ENCODE measurements at places on chromosomes 4 and X. TPM values are rescaled to one million over a fixed set of nuclear protein-coding genes. Genes with fewer than 3 reads are reported as not detected.

DNA sequence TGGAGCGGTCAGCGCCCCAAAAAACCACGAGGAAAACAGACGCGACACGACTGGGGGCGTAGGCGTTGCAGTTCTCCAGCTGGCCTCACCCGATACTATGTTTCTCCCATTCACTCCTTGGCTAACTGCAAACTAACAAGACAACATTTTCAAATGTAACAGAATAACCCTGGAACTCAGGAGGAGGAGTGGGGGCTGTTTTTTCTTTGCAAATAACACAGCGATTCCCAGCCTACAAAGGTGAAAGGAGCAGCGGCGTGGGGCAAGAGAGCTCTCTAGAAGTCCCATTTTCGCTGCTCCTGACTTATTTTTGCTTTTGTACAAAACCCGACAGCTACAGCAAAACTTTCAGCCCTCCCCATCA, 1.6 kb downstream of the SOX3 start:
- DNase-seq: no peak

GRCh38 chr4:23232987-23233386, 540.2 kb downstream of the GBA3 start:
- DNase-seq: no peak

- DNase-seq: no peak
Observed at GRCh38 chr4:158793021-158793420, 24.2 kb downstream of the FNIP2 start.

DNA sequence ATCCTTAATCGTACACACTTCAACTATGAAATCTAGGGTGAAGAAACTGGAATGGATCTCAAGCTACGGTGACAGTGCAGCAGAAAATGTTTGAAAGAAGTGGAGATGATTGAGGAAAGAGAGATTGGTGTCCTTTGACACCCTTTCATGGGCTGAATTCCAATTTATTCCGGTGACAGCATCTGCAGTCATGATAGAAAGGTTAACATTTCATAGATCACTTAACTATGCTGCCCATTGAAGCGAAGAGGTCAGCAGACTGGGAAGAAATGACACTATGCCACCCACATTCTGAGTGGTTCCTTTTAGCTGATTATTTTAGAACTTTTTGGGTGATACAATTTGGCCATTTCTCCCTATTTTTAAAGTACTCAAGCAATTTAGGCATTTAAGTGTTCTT, 82.3 kb downstream of the DNAAF6 start:
- no peak for DNase-seq

- DNase-seq: no peak
Observed at GRCh38 chr4:56931924-56932323, 24.2 kb downstream of the REST start.

Gene PLAC8
- total RNA-seq: 154 TPM

Gene FRMPD4
- total RNA-seq: not detected
